Activated CD8-positive, alpha-beta memory T cell treated with anti-CD3 and anti-CD28 coated beads for 48 hours (primary cell): ENCODE measurements at places on chromosomes 16 and 17.

- no peak for DNase-seq
Measured at GRCh38 chr16:28580726-28581315, 16.0 kb downstream of the SULT1A2 start.

- DNase-seq = no peak
Measured at GRCh38 chr16:70708366-70709246, 22.8 kb upstream of the MTSS2 start.

DNA sequence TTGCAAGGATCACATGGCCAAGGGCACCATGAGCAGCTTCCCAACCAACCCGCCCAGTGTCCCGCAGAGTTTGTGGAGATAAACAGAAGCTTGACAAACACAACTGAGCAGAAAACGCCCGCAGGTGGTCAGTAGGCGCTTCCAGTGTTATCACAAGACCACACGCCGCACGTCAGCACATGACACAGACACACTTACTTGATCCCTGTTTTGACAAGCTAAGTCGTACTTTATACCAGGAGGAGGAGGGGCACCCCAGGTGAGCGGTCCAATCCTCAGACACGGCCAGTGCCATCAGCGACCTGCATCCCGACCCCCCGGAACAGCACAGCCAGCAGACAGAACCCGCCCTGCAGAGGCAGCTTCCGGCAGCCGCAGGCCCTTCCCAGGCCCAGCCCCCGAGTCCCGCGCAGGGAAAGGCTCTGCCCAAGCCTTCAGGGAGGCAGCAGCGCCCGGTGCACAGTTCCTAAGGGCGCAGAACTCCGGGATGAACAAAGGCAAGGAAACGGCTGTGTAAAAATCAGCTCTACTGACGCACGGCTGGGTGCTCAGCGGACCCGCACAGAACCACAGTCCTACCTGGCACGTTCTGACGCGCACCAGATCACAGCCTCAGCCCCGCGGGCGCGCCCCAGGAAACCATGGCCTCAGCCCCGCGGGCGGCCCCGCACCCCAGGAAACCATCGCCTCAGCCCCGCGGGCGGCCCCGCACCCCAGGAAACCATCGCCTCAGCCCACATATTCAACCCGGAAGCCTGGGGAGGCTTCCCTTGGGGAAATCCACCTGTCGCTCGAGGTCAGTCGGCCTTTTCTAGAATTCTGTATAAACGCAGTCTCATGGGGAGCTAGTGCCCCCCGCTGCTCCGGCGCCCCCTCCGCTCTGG, 27.8 kb downstream of the AXIN1 start:
- no peak for DNase-seq

GRCh38 chr17:63558441-63558840, 8.2 kb downstream of the DCAF7 start:
- DNase-seq = no peak

DNA sequence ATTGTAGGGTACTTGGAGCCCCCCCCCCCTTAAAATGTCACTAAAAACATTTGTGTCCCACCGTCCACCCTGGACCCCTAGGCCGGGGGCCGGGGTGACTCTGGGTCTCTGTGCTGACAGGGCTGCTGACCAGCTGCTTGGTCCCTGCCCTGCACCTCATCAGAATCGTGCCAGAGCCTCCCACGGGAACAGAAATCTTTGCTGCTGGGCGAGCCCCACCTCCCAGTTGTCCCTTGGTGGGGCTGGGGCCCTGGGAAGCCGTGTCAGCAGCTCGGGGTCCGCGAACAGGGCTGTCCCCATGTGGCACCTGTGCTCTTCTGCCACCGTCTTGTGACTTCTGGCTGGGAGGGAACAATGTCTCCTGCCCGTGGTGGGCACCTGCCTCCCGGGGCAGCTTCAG, 18.5 kb downstream of the KCTD5 start:
- no peak for DNase-seq

- DNase-seq = no peak
Measured at GRCh38 chr16:85888405-85889331, 10.3 kb upstream of the IRF8 start.

DNA sequence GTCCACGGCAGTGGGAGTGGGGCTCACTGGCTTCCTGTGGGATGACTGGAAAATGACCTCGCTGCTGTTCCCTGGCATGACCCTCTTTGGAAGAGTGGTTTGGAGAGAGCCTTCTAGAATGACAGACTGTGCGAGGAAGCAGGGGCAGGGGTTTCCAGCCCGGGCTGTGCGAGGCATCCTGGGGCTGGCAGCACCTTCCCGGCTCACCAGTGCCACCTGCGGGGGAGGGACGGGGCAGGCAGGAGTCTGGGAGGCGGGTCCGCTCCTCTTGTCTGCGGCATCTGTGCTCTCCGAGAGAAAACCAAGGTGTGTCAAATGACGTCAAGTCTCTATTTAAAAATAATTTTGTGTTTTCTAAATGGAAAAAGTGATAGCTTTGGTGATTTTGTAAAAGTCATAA, 7.8 kb upstream of the RNF213 start:
- DNase-seq = no peak

DNA sequence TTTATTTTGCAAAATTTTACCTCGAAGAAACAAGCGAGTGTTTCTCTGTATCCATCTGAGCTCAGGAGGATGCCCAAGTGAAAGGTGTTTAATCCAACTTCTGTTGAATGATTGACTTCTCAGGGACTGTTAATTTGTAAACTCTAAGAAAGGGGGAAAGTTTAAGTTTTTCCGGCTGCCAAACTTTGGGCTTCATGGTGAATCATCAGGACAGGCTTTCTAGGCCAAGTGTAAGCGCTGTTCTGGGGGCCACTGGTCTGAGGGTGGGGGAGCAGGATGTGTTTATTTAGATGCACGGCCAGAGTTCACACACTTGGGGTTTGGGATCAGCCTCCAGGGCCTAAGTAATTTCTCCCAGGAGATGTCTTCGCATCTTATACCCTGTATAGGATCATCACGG, 110.4 kb downstream of the PITPNC1 start:
- no peak for DNase-seq

DNA sequence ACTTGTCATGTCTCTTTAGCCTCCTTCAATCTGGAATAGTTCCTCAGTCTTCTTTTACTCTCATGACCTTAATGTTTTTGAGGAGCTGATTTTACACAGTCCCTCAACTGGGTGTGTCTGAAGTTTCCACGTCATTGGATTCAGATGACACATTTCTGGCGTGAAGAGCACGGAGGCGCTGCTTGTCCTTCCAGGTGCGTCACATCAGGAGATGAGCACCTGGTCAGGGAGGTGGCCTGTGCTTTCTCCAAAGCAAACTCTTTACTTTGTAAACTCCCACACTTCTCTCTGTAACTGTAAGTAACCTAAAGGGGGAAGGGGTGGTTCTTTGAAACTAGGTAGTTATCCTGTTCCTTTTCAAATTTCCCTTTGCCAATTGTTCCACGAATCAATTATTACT, 52.5 kb upstream of the MNT start:
- DNase-seq = no peak

- DNase-seq = no peak
Measured at GRCh38 chr17:8580952-8581658, 49.4 kb downstream of the MYH10 start.

DNA sequence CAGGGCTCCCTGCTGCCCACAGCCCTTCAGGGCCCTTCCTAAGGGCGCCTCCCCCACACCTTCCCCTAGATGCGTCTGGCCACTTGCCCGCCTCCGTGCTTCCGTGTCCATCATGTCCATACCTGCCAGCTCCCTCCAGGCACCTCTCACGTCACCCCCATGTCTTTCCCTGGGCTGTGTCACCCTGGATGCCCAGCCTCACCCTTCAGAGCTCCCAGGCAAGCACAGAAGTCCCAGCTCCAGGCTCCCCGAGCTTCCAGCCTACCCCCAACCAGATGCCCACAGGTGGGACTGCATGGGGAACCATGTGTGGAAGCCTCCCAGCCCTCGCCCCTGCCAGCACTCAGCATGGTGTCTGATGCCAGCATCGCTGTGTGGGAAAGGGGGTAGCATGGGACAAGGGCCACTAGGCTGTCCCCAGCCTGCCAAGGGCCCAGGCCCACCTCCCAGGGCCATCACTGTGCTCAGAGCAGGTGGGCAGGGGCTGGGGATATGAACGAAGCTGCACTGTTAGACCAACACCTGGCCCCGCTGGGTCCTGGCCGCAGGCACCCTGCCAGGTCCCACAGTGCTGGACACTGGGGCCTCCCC, 1.9 kb upstream of the AXIN1 start:
- DNase-seq = no peak

DNA sequence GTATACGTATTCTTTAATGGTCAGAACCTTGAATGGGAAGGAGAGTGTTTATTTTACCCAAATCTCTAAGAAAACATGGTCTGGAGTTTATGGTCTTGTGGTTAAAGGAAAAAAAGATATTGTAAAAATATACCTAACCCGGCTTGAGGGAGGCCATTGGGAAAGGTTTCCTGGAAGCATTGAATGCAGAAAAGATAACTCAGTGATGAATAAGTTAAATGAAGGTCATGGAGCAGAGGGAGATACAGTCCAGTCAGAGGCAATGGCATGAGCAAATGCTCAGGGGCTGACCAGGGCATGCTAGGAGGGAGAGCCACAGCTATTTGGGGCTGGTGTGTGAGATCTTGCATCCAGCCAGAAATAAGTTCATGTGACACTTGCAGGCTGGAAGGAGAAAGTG, 430.4 kb upstream of the CDH5 start:
- no peak for DNase-seq

GRCh38 chr17:75830164-75831031, 13.8 kb downstream of the UNC13D start:
- no peak for DNase-seq

- no peak for DNase-seq
Measured at GRCh38 chr17:17027442-17028058, 14.7 kb upstream of the MPRIP start.
